ENCODE measurements at places on chromosomes 2 and 18.

GRCh38 chr18:24988253-24988840 is 363.6 kb downstream of the ZNF521 start:
- DNase-seq = no peak

DNA sequence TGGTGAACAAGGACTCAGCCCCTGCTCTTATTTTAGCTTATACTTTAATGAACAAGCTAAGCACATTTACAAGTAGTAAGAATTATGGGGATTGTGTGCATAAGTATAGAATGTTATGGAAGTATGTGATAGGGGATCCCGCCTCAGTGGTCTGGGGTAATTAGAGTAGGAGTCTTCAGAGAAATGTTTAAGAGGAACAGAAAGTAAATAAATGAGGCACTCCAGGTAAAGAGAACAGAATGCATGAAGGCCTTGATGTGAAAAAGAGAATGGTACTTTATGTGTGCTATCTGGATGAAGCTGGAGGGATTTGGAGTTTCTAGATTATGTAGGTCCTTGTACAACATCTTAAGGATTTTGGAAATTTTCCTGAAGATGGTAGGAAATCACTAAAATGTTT is 76.6 kb downstream of the BMPR2 start:
- DNase-seq = no peak

DNA sequence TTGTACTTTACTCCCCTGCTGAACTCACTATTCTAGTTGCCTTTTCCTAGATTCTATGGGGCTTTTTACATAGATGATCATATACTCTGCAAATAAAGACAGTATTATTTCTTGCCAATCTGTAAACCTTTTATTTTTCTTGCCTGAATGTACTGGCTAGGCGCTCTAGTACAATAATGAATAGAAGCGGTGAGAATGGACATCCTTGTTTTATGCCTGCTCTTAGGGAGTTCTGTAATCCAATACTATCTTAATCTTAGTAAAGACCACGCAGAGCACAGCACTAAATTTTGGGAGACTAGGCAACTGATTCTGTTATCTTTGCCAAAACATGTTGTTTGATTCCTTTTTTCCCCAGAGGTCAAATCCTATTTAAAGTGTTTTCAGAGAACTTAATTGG is 7.0 kb downstream of the KRCC1 start:
- no peak for DNase-seq

- no peak for DNase-seq
These were observed 38.2 kb downstream of the CASP8 start for GRCh38 chr2:201298462-201299052.

GRCh38 chr2:126513033-126513432 is 142.9 kb upstream of the GYPC start:
- DNase-seq = no peak

GRCh38 chr18:50465211-50466153 is 90.6 kb downstream of the SKA1 start:
- no peak for DNase-seq

GRCh38 chr18:63107171-63107845 is 212.3 kb downstream of the BCL2 start:
- DNase-seq = no peak

DNA sequence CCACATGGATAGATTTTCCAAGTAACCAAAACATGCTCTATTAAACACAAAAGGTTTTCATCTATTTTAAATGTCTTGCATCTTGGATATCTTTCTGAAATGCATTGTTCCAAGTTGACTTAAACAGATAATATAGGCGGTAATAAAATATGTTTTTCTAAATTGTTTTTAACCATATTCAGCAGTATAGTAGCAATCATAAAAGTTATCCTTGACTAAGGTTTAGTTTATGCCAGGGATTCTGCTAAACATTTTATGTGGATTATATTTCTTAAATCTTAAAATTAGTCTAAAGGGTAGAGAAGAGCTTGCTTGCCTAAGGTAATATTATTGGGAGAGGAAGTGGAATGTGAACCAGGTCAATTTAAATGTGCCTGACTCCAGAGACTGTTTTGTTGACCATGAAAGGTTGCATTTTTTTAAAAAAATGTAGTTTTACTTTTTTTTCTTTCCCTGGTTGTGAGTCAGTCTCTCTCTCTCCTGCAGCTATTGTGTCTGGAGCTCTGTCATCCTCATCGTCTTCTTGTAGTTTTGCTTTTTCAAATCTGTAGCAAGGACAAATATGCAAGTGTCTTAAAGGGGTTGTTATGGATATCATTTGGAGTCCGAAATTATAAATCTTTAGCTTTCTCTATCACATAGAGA is 309.1 kb upstream of the COL3A1 start:
- DNase-seq = no peak

GRCh38 chr2:121748202-121748601 is 7.2 kb upstream of the TSN start:
- DNase-seq = no peak

GRCh38 chr2:128487650-128488387 is 169.2 kb upstream of the HS6ST1 start:
- DNase-seq = no peak

DNA sequence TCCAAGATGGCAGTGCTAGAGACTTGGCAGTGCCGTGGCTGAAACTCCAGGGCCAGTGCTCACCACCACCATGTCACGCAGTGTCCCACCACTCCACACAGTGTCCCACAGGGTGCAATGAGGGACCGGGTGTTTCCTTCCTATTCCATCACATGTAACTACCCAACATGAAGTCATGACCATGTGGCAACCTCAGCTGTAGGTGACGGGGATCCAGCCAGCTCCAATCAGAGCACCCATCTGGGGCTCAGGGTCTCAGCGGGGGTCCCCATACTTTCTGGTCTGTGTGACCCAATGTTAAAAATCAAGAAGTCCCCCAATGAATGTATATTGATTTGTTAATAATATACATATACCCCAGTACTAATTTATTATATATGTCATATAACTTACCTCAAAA is 52.1 kb downstream of the PTGR3 start:
- no peak for DNase-seq

DNA sequence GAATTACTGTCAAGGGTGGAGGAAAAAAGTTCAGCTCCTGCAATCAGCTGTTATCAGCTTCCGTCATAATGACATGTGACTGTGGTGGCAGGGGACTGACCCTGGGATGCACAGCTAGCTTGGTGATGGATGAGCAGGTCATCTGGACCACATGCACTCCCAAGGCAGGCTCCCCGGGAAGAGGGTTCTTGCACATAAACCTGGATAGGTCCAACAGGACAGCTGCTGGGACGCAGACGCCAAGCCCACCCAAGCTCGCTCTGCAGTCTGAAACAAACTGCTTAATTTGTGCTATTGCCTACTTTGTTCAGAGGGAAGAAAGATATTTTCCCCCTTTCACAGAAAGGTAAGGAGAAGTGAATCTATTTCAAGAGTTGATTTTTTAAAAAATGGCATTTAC is 30.2 kb downstream of the FAM178B start:
- no peak for DNase-seq

DNA sequence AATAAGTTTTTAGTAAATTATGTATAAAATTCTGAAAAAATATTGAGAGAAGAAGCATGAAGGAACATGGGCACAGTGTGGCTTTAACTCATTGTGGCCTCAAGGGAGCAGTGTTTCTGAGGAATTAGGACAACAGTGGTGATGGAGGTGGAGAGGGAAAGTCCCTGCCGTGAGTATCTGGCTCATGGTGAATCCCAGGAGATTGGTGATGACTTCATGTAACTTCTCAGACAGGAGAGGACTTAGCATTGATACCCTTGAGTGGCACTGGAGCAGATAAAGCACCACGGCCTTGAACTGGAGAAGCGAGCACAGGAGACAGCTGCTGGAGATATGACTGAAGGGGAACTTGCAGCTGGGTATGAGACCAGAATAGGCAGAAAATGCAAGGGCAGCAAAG is 35.0 kb upstream of the LRP1B start:
- DNase-seq = no peak

- DNase-seq = no peak
These were observed 4.7 kb downstream of the EPG5 start for GRCh38 chr18:45962461-45962860.

DNA sequence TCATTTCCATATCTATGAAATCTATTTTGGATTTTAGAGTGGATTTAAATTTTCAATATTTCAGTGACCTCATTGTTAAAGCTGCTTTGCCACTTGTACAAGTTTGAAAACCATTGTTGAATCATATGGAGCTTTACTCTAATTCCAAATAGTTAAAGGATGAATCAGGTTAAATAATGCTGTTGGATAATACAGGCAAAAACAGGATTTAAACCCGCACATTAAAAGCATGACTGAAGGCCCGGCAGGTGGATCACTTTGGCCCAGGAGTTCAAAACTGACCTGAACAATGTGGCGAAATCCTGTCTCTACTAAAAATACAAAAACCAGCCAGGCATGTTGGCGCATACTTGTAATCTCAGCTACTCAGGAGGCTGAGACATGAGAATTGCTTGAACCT is 68.3 kb downstream of the RIF1 start:
- DNase-seq = no peak

DNA sequence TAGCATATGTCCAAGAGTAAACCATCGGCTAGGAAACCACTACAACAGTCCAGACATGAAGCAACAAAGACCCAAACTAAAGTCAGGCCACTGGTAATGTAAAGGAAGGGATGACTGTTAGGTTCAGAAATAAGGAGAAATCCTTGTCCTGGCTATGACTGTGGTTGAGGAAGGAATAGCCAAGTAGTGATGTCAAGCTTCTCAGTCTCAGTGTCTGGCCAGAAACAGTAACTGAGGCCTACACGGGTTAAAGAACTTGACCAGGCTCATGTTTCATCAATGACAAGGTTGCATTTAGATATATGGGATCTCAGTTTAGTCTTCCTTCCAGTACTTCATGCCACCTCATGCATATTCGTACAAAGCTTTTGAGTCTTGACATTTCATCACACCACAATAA is 162.0 kb downstream of the ETAA1 start:
- no peak for DNase-seq

DNA sequence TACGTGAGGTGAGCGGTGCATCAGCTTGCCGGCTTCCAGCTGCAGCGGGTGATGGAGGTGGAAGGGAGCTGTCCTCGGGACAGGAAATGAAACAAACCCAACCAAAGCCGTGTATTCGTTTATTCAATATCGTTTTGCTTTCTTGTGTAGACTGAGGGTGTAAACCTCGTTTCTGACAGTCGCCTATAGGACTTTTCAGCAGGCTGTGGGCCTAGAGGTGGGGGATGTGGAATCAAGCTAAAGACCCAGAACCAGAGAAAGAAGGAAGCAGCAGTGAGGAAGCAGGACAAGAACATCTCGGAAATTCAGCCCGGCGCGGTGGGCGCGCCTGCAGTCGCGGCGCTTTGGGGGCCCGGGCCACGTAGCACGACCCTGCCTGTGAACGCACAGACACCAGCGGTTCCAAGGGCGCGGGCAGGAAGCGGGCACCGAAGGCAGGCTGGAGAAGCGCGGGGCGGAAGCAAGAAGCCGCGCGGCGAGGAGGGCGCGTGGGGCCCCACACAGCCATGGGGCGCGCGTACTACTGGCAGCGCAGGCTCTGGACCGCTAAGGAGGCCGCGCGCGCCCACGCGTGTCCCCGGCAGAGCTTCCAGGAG is 755 bp upstream of the ATP9B start:
- no peak for DNase-seq

- no peak for DNase-seq
These were observed 64.8 kb downstream of the ARMC9 start for GRCh38 chr2:231263118-231263831.

- no peak for DNase-seq
These were observed 157.4 kb downstream of the ASXL3 start for GRCh38 chr18:33735428-33735827.

GRCh38 chr2:240392948-240393830 is 42.3 kb upstream of the GPC1 start:
- no peak for DNase-seq

- DNase-seq = no peak
These were observed 240.1 kb upstream of the MMADHC start for GRCh38 chr2:149827585-149828126.

DNA sequence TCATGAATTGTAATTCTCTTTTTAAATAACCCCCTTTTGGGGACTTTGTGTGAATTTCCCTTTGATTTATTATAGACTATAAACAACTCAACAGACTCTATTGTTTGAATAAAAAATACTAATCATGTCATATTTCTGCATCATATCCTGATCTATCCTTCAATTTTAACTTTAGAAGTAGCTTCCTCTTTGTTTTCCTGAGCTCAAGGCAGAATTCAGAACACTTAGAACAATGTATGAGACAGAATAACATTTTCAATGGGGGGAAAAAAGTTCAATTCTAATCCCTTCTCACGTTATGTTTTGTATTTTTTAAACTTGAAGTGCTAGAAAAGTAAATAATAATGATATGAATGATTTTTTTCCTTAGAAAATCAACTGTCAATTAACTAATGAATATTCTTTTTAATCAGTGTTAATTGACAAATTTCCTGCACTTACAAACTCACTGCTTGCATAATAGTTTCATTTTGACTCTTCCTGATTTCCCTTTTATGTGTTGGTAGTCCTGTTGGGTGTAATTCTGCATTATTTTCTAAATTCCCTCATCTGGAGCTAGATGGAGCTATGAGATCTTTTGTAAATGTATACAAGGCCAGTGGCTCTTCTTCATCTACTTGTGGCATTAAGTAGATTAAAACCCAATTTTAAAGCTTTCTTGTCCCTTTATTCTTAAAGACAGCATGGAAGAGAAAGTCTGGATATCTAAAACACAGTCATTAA is 326.1 kb downstream of the PARD3B start:
- DNase-seq = no peak

- no peak for DNase-seq
These were observed 160.7 kb downstream of the FSHR start for GRCh38 chr2:48993576-48993975.

- no peak for DNase-seq
These were observed 117.5 kb downstream of the ACTR3 start for GRCh38 chr2:114007436-114007835.

DNA sequence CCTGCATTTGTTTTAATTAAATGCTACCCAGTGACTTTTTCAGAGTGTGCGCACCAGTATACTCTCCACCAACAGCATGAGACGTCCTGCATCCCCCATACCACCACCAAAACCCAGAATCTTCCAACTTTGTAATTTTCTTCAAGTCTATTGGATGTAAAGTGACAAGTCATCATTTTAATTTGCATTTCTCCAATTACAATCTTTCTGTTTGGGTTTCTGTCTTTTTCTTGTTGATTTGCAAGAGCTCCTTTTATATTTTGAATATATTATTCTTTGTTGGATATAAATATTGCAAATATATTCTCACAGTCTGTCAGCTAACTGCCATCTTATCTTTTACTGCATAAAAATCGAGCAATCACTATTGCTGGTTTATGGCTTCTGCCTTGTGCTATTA is 96.6 kb downstream of the FAM168B start:
- no peak for DNase-seq

- DNase-seq = no peak
These were observed 105.7 kb downstream of the MAP2 start for GRCh38 chr2:209529579-209529978.

DNA sequence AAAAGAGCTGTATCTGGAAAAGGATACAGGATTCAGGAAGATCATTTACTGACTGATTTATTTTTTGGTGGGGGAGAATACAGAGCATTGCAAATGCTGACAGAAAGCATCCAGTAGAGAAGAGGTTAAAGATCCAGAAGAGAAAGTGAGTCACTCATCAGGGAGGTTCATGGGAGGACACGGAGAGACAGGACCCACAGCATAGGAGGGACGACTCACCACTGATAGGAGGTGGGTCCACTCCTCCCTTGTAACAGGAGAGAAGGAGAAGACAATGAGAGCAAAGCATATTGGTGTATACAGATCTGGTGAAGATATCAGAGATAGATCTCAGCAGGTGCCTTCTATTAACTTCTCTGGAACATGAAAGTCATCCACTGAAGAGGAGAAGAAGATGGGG is 142.4 kb upstream of the AQP4 start:
- DNase-seq = no peak

- DNase-seq = no peak
These were observed 30.7 kb downstream of the FBXO15 start for GRCh38 chr18:74116633-74117554.

- no peak for DNase-seq
These were observed 489.3 kb upstream of the CHST9 start for GRCh38 chr18:27674411-27674810.
